ENCODE measurements at places on chromosomes 12 and 14.

GRCh38 chr12:61654698-61655097 lies 605.5 kb upstream of the USP15 start:
- no peak for DNase-seq

DNA sequence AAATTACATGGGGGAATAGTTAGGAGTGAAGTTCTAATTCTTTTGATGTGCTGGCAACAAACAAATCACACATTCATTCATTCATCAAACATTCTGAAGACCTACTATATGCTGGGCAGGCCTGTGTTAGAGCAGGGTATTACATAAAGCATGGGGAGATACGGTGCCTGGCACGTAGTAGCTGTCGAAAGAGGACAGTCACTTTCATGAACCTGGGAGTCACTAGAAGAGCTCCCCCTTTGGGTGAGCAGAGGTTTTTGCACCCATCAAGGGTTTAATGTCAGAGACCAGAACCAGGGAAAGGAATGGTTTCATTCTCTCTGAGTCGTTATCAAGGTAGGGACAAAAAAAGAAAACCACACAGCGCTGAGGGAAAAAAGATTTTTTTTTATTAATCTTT lies 10.0 kb downstream of the LHX5 start:
- no peak for DNase-seq

DNA sequence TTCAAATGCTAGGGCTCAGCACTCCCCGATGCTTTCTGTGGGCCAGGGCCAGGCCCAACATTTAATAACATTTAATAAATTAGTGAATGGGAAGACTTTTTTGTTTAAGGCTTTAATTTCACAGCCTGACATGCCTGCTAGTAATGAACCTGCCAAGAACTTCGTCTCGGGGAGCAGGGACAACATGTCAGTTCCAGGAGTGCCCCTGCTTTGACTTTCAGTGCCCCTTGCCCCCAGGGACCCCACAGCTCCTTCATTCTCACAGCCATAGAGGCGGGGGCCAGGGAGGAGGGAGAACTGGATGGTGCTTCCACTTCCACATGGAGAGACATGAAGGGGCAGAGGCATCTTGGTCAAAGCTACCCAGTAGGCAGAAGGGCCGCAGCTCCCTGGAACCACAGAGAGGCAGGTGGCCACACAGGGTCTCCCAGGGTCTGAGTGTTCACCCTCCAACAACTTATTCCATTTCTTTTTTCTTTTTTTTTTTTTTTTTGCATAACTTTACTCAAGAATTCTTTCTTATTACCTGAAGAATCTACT lies 66.0 kb upstream of the DDX11 start:
- no peak for DNase-seq

- no peak for DNase-seq
Observed at GRCh38 chr14:90663140-90663539, 153.1 kb downstream of the TTC7B start.

GRCh38 chr12:60112763-60113162 lies 516.9 kb downstream of the SLC16A7 start:
- DNase-seq = no peak

DNA sequence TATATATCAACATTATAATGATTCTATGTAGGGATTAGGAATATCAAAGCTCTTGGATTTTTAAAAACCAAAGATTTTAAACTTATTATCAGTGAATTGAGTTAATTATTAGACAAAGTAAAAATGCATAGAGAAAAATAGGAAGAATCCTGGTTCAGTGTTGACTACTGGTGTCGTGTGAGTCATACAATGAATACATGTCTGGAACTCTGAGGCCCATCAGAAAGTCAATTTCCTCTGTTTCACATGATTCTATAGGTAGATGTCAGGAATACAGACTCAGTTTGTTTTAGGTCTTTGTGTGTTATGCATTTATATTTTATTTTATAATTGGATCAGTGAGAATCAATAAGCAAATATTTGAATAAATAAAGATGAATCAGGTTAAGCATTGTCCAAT lies 84.5 kb upstream of the RTL1 start:
- DNase-seq = no peak

GRCh38 chr12:71312768-71313403 lies 126.7 kb upstream of the LGR5 start:
- no peak for DNase-seq

DNA sequence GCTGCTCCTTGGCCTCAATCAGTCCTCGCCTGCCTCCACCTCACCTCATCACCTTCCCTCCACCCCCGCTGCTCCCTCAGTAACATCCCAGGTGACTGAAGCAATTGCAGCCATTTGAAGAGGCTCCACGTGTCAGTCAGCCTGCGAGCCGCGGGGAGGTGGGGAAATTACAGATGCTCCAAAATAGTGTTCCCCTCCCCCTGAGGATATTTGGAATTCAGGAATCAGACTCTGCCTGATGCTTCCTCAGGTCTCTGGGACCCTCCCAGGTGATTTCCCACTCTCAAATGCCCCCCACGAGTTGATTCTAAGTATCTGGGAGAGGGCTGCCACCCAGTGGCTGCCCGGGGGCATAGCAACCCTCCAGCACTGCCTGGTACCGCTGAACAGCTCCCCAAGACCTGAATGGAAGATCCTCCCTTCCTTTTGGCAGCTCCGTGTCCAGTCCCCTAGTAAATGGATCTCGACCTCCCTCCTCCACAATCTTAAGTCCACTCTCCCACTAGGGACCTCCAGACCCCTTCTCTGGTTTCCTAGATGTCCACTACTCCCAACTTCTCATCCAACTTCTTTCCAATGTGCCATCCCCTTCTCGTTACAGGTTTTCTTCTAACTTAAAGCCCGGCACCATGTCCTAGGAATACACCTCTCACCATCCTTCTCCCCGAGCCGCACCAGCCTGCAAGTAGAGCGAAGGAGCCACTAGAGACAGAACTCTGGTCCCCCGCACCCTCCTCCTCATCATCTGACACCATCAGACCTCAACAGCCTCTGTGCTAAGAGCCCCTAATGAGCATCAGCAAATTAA lies 1.4 kb upstream of the ASIC1 start:
- DNase-seq = peak; percentile 58

DNA sequence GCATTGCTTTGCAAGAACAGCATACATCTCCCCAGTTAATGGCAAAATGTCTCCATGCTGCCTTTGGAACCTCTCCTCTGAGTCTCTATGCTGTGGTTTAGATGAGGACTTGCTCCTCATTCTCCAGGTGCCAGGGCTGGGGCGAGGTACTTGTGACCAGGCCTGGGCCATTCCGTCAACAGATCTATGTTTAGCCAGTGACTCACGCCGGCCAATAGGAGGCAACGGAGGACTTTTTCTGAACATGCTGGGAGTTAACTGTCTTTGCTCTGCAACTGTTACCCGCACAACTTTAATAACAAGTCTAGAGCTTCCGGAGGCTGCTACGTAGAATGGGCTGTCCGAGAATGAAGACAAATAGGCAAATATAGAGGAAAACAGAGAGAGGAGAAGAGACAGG lies 214.2 kb downstream of the GLT1D1 start:
- no peak for DNase-seq

- no peak for DNase-seq
Observed at GRCh38 chr12:19052689-19053088, 76.8 kb upstream of the PLEKHA5 start.

DNA sequence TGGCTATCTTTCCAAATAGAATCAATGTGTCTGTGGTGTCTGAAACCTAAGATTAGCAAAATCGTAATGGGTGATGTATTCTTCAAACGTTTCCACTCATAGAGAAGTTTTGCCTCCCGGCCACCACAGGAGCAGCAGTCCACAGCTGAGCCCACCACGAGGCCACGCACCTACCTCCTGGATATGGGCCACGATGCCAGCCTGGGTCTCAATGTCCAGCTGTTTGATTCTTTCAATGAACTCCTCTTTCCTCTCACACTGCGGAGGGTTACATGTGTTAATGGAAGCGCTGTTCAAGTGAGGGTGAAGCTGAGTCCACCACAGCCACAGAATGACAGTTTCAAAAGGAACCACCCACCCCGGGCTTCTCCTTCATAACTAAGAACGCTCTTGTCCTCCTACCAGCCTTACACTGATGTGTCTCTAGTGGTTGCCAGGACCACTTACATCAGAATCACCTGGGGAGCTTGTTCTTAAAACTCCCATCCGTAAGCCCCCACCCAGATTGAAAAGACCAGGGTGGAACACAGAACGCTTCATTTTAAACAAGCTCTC lies 75.3 kb downstream of the CCDC88C start:
- no peak for DNase-seq

GRCh38 chr12:62320054-62320453 lies 59.9 kb downstream of the USP15 start:
- no peak for DNase-seq

DNA sequence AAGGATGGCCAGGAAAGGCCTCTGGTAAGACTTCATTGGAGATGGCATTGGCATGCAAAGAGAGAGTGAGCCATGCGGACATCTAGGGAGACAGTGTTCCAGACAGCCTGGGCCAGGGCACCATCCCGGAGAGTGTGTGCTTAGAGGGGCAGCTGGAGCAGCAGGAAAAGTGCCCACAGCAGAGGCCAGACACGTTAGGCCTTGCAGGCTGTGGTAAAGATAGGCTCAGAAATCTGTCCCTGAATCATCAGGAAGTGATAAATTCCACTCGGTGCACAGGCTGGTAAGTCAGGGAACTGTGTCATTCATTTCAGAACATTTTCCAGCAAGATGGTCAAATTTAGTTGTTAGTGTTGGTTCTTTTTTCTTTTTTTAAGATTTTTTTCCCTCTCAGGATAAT lies 8.8 kb downstream of the GALNT16 start:
- DNase-seq = no peak

- DNase-seq = no peak
Observed at GRCh38 chr14:77311217-77311616, 9.5 kb downstream of the POMT2 start.

DNA sequence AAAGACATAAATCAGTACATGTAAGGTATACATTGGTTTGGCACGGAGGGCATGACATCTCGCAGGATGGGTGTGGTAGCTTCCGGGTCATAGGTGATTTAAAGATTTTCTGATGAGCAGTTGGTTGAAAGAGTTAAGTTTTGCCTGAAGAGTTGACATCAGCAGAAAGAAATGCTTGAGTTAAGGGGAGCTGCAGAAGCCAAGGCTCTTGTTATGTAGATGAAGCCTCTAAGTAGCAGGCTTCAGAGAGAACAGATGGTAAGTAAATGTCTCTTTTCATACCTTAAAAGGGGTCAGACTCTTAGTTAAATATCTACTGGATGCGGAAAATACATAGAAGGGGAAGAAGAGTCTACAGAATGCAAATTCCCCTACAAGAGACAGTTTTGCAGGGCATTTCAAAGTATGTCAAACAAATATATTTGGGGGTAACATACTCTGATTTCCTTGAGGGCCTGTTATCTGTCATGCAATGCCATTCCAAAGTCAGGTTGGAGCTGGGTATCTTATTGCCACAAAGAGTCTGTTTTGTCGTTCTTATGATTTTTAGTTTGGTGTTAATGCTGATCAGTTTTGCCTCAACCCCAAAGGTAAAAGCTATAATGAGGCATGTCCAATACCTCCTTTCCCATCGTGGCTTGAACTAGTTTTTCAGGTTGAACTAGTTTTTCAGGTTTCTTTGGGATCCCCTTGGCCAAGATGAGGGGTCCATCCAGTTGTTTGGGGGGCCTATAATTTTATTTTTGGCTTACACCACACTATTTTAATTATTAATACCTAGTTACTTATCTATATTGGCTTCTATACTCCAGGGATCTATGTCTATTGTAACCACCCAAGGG lies 67.0 kb downstream of the PTHLH start:
- DNase-seq = no peak

DNA sequence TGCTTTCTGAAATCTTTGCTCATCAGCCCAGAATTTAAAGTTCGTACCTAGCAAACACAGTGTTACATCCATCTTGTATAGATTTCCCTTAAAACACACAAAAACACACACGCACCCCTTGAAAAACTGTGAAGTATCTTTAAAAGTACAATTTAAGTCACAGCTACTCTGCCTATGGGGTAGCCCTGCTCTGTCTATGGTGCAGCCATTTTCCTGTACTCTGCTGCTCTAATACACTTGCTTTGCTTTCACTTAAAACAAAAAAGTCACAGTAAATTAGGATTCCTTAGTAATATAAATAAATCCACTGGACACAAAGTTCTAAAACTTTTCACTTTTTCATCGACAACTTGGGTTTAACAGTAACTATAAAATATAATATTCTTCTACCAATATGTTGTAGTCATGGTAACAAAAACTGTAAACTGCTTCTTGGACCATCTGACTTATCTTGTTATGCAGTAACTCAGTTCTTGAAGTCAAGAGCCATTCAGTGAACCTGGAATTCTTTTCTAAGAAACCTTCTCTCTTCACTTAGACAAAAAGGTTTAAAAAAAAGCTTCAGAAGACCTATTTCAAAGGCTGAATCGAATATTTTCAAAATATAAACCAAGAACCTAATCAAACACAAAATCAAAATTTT lies 63.5 kb downstream of the MED13L start:
- DNase-seq = no peak

GRCh38 chr12:20211981-20212421 lies 156.3 kb upstream of the PDE3A start:
- DNase-seq = no peak
